Stimulated activated CD4-positive, alpha-beta T cell treated with anti-CD3 and anti-CD28 coated beads, TNF-alpha, amount 100 ng/mL, for 4 hours (primary cell): ENCODE measurements at places on chromosomes 1 and 21.
A peak's percentile ranks its signal among the peaks of the same experiment; 100 is the strongest.

GRCh38 chr1:163604896-163605295, 283.1 kb downstream of the NUF2 start:
- no peak for DNase-seq

DNA sequence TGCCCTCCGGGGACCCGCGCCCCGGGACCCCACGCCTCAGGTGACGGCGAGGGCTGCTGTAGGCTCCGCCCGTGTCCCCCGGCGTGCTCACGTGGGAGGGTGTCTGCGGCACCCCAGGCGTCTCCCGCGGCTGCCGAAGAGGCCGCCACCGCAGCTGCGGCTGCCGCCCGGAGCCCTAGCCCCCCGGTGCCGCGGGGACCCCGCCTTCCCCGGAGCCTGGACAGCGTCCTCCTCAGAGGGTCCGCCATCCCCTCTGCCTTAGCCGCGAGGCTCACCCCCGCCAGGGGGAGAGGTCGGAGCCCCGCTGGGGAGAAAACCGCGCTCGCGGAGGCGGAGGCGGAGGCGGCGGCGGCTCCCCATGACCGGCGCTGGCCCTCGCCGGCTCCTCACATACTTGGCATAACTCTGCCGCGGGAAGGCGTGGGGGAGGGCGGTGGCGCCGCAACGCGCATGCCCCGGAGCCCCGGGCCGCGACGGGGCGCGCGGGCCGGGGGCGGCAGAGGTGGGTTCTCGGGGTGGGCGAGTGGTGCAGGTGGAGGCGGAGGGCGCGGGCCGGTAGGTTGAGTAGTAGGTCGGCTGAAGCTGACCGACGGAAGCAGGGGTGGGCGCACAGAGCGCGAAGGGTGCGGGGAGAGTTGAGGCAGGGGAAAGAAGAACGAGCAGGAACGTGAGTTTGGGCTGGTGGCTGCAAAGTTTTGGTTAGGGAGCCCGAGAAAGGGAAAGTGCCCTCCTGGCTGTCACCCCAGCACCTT, 700 bp upstream of the SYDE2 start:
- DNase-seq = peak; percentile 54

GRCh38 chr1:41501581-41501980, 17.1 kb upstream of the EDN2 start:
- no peak for DNase-seq

DNA sequence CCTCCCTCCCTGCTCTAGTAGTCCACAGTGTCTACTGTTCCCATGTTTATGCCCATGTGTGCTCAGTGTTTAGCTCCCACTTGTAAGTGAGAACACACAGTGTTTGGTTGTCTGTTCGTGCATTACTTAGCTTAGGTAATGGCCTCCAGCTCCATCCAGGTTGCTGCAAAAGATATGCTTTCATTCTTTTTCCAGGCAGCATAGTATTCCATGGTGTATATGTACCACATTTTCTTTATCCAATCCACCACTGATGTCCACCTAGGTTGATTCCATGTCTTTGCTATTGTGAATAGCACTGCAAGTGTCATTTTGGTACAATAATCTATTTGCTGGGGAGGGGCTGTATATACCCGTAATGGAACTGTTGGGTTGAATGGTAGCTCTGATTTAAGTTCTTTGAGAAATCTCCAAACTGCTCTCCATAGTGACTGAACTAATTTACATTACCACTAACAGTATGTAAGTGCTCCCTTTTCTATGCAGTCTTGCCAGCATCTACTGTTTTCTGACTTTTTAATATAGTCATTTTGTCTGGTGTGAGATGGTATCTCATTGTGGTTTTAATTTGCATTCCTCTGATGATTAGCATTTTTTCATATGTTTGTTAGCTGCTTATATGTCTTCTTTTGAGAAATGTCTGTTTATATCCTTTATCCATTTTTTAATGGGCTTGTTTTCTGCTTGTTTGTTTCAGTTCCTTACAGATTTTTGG, 191.9 kb upstream of the DMRTA2 start:
- no peak for DNase-seq

DNA sequence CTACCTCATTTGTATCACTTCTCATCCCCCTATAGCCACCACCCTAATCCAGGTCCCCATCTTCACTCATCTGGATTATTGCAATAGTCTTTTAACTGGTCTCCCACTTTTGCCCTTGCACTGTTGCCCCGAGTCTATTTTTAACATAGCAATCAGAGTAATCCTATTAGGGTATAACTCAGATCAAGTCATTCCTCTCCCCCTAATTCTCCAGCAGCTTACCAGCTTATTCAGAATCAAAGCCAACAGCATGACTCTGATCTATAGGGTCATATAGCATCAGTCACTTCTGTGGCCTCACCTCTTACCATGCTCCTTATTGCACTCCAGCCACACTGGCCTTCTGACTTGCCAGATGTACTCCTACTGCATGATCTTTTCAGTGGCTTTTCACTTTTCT, 140.7 kb downstream of the PAPPA2 start:
- no peak for DNase-seq
